ENCODE measurements at places on chromosomes 7 and 10.
A peak's percentile ranks its signal among the peaks of the same experiment; 100 is the strongest.

- no peak for DNase-seq
These were observed 768 bp downstream of the CHCHD2 start for GRCh38 chr7:56105508-56105907.

DNA sequence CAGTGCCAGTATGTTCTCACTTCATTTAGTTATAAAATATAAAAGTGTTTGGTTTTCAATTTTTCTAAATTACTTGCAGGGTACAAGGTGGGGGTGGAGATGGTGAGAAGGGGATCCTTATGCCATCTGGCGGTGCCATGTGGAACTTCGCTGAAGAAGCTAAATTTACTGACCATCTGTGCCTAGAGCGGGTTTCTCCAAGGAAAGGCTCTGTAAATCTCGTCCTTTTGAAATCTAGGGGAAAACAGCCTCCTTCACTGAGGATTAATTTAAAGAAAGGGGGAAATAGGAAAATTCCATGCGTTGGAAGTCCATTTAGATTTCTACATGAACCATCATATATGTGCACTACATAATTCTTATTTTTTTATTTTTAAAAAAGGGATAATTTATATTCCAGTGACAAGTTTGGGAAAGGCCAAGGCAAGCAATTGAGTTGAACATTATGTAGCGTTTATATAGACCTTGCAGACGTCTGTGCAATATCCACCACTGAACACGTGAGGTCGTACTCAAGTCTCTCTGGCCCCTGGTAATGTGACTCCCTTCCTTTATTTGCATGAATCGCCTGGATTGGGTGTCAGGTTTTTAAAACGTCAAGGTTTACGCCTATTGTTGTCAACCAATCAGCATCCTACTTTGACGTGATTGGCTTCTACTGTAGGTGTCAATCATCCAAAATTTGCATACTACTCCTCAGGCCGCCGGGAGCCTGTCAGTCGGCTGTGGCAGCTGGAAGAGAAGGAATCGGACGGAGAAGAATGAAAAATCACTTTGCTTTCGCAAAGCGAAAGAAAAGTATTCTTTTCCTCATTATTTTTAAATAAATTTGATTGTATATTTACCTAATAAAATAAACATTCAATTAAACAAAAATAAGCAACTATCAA, 297.1 kb upstream of the NFE2L3 start:
- DNase-seq: peak; percentile 98

- DNase-seq: no peak
These were observed 148.2 kb downstream of the KCND2 start for GRCh38 chr7:120421151-120421651.

GRCh38 chr7:154965014-154965413, 37.9 kb downstream of the PAXIP1 start:
- DNase-seq: no peak

- DNase-seq: no peak
These were observed 4.6 kb downstream of the CEP41 start for GRCh38 chr7:130436253-130436652.

- DNase-seq: no peak
These were observed 29.0 kb downstream of the PLAC9 start for GRCh38 chr10:80161321-80162083.

Measured in left renal pelvis (tissue), 4 donors.